CD14-positive monocyte (primary cell): ENCODE measurements at places on chromosomes 3 and 15. TPM values are rescaled to one million over a fixed set of nuclear protein-coding genes. Genes with fewer than 3 reads are reported as not detected.

PCCB gene
- 41.7 TPM for polyA plus RNA-seq

COL7A1 gene
- not detected for polyA plus RNA-seq

ADIPOQ gene
- polyA plus RNA-seq, result not detected

RTP1 gene
- polyA plus RNA-seq, result not detected in 2 replicates

- peaks cover 7% of the 10 kb centered on the region for H3K4me1 ChIP-seq
- H3K4me3 ChIP-seq, result no peak overlapping the region
- H3K27me3 ChIP-seq, result no peaks in the 10 kb centered on the region
- no peak overlapping the region for H3K27ac ChIP-seq
- no peak for DNase-seq
- H3K36me3 ChIP-seq, result peaks cover 23% of the 10 kb centered on the region
These were observed 184.2 kb downstream of the GREM1 start for GRCh38 chr15:32901995-32902394.

DNA sequence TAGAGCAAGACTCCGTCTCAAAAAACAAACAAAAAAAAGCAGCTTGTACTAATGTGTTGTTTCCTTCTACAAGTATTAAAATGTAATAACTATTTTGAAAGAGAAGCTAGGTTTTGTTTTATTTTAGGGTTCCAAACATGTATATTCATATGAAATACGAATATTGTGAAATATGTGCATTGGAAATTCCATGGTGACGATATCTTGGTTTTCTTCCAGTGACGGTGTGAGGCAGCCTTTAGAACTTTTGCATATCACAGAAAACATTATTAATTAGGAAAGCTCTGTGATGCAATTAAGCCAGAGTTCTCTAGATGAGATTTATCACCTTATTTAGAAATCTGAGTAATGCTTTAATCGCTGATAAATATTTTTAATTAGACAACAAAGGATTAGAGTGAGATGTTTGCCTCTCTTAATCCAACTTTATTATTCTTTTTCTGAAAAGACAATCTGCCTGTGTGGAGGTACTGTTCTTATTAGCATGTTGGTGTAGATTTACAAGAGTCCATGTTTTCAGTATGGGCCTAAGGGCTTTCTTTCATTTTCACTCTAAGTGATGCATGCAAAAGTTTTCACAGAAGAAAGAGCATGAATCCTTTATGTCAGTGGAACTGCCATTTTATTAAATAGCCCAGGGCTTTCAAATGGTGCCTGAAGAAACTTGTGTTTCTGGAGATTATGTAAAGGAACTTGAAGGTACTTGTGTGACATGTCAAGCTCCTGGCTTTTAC lies 37.7 kb upstream of the SAMMSON start:
- H3K27ac ChIP-seq, result no peak overlapping the region
- H3K27me3 ChIP-seq, result no peaks in the 10 kb centered on the region
- H3K4me1 ChIP-seq, result no peaks in the 10 kb centered on the region
- no peak overlapping the region for H3K4me3 ChIP-seq
- H3K36me3 ChIP-seq, result peaks cover 64% of the 10 kb centered on the region

- peaks cover 2% of the 10 kb centered on the region for H3K4me1 ChIP-seq
- peaks cover 3% of the 10 kb centered on the region for H3K27me3 ChIP-seq
- H3K4me3 ChIP-seq, result no peak overlapping the region
- DNase-seq, result no peak
- no peak overlapping the region for H3K27ac ChIP-seq
- H3K36me3 ChIP-seq, result no peaks in the 10 kb centered on the region
These were observed 73.9 kb upstream of the CHRNB4 start for GRCh38 chr15:78714890-78715289.

DNA sequence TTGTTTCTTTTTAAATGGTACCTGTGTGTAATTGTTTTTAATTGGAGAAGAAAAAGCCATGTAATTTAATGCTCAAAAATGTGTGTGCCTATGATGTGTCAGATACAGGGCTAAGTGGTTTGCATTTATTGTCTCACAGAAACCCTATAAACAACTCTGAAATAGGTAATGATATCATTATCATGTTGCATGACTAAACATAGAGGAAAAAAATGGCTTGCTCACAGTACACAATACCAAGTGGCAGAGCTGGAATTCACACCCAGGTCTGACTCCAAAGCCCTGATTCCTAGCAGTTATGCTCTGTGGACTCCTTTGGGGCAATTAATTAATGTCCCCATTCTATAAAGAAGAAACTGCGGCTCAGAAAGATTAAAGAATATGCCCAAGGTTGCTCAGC lies 237.4 kb upstream of the TRIM42 start:
- H3K4me3 ChIP-seq, result no peak overlapping the region
- no peaks in the 10 kb centered on the region for H3K27me3 ChIP-seq
- no peaks in the 10 kb centered on the region for H3K36me3 ChIP-seq
- H3K27ac ChIP-seq, result no peak overlapping the region
- DNase-seq, result no peak

DNA sequence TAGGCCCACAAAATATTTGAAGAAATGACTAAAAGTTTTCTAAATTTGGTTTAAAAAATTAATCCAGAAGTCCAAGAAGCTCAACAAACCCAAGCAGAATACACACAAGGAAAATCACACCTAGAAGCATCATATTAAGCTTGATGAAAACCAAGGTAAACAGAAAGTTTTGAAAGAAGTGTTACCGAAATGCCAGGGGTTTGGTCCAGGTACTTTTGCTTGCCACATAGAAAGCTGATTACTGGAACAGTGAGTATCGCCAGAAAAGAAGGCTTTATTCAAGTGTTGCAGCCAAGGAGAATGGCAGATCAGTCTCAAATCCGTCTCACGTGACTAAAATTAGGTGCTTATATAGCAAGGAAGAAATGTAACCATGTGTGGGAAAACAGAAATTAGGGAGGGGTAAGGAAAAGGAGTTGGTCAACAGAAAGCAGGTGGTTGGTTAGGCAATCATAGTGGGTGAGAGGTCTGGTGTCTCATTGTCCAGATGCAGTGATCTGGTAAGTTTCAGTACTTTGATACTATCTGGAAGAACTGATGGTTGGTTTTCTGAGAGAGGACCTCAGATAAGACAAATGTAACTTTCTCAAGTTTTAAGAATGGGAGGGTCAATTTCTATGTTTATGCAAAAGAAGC lies 96.9 kb upstream of the MYRIP start:
- no peak overlapping the region for H3K4me3 ChIP-seq
- no peaks in the 10 kb centered on the region for H3K4me1 ChIP-seq
- no peak overlapping the region for H3K27ac ChIP-seq
- no peaks in the 10 kb centered on the region for H3K27me3 ChIP-seq
- no peaks in the 10 kb centered on the region for H3K36me3 ChIP-seq
- DNase-seq, result no peak

DNA sequence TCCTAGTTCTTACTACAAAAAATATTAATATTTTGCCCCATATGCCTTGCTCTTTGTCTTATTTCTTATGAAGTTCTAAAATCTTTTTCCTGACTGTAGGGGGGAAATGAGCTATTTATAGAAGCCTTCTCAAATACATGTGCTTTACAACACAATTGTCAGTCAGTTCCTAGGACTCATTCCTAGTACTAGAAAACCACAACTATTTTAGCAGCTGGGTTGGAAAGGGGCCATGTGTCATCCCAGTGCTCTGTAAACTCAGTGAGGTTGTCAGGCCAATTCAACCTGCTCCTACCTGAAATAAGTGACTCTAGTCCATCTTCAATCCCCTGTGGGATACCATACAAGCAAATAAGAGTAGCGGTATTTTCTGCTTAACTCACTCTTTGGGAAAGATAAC lies 153.8 kb downstream of the ULK4 start:
- no peak for DNase-seq
- H3K4me1 ChIP-seq, result no peaks in the 10 kb centered on the region
- no peaks in the 10 kb centered on the region for H3K27me3 ChIP-seq
- no peaks in the 10 kb centered on the region for H3K36me3 ChIP-seq
- no peak overlapping the region for H3K27ac ChIP-seq

DNA sequence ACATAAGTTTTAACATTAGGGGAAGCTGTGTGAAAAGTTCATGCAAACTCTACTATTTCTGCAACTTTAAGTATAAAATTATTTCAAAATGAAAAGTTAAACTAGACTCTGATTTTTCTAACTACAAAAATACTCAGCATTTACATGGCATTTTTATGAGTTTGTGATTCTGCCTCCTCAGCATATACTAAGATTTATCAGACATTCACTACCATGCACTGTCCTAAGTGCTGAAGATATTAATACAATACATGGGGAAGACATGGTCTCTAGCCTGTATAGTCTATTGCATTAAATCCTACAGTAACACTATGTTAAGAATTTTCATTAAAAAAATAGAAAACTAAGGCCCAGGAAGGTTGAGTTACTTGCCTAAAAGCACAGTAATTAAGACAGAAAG lies 80.7 kb downstream of the ZNF148 start:
- peaks cover 7% of the 10 kb centered on the region for H3K4me1 ChIP-seq
- no peak for DNase-seq
- no peaks in the 10 kb centered on the region for H3K27me3 ChIP-seq
- H3K36me3 ChIP-seq, result peaks cover 20% of the 10 kb centered on the region

- H3K4me1 ChIP-seq, result no peaks in the 10 kb centered on the region
- no peaks in the 10 kb centered on the region for H3K27me3 ChIP-seq
- H3K27ac ChIP-seq, result no peak overlapping the region
- no peak overlapping the region for H3K4me3 ChIP-seq
- DNase-seq, result no peak
These were observed 96.0 kb upstream of the PPP2R3A start for GRCh38 chr3:135869439-135870105.

DNA sequence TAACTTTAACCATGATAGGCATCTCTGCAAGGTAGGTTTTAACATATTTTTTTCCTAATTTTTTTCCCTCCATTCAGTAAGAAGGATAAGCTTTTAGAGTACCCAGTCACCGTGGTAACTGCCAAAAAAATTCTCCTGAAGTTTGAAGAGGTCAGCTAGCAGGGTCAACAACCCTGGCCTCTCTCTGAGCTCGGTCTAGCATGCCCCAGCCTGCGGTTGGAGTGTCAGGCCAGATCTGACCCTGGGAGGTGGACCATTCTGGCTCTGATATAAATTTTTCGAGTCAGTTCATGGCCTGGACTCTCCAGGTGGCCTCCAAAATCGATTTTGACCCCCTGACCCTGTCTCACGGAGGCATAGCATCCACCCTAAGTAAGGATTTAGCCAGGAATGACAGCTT lies 29.7 kb downstream of the SOX2 start:
- no peaks in the 10 kb centered on the region for H3K36me3 ChIP-seq
- H3K27ac ChIP-seq, result no peak overlapping the region
- no peak overlapping the region for H3K4me3 ChIP-seq

DNA sequence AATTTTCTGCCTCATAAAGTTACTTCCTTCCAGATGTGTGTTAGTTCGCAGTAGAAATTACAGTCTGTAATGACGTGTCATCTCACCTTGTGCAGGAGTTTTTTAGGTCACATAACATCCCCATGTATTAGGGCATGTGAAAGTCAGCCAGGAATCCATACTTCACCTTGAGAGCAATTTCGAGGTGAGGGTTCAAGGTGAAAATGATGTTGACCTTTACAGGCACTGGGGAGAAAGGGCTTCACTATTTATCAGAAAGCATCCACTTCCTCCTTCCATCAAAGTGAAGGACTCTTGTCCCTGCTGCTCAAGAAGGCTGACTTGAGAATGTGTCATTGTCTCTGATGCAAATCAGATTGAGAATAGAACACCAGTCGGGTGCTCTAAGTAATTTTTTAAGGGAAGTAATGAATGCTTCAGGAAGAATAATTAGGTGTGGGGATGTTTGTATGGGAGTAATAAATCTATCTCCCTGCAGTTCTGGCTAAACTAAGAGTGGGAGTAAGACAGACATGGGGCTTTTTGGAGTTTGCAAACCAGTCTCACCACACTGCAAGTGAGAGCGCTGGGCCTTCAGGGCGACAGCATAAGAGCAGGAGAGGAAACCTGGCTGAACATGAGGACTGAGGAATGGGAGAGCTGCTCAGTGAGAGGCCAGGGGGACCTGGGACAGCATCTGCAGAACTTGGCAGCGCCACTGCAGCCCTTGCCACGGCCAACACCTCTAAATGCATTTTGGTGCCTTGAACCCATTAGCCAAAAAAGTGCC lies 85.9 kb upstream of the IL12A start:
- DNase-seq, result peak; percentile 70
- H3K27me3 ChIP-seq, result no peaks in the 10 kb centered on the region
- no peaks in the 10 kb centered on the region for H3K36me3 ChIP-seq
- H3K4me3 ChIP-seq, result no peak overlapping the region
- H3K27ac ChIP-seq, result no peak overlapping the region
- H3K4me1 ChIP-seq, result peaks cover 49% of the 10 kb centered on the region

DNA sequence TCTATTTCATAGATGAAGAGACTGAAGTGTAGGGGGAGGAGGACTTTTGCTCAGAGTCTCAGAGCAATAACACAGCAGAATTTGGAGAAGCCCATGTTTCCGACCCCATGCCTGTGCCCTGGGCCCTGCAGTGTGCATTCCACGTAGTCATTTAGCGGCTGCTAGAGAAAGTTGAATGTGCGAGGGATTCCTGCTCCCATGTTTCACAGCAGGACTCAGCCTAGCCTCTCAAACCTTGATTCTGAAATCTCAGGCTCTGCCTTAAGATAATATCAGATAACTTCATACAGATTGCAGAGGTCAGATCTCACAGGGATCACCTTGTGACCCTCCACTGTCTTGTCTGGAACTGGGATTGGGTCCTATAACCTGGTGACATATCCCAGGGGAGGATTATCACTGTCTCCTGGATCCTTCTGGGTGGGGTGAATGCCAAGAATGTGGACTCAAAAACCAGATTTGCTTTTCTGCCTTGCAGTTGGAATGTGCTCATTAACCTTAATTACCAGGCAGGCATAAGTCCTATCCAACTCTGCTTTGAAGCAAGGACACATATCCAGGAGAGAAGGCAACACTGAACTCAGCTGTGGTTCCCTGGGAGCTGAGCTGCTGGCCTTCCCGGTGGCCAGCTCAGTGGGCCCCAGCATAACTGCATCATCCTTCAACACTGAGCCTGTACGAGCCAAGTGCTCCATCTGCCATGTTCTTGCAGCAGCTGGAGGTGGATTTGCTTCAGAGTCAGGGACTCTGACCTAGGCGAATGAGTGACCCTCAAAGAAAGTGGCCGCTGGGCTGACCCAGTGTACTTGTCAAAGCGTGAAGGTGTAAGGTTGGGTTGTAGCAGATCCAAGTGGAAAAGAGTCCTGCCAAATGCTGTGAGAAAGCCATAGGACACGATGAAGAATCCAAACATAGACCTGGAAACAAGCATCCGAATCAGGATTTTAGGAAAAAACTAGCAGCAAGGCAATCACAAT lies 43.0 kb downstream of the CTXND1 start:
- no peak overlapping the region for H3K4me3 ChIP-seq
- DNase-seq, result no peak
- no peaks in the 10 kb centered on the region for H3K36me3 ChIP-seq
- no peaks in the 10 kb centered on the region for H3K27me3 ChIP-seq

DNA sequence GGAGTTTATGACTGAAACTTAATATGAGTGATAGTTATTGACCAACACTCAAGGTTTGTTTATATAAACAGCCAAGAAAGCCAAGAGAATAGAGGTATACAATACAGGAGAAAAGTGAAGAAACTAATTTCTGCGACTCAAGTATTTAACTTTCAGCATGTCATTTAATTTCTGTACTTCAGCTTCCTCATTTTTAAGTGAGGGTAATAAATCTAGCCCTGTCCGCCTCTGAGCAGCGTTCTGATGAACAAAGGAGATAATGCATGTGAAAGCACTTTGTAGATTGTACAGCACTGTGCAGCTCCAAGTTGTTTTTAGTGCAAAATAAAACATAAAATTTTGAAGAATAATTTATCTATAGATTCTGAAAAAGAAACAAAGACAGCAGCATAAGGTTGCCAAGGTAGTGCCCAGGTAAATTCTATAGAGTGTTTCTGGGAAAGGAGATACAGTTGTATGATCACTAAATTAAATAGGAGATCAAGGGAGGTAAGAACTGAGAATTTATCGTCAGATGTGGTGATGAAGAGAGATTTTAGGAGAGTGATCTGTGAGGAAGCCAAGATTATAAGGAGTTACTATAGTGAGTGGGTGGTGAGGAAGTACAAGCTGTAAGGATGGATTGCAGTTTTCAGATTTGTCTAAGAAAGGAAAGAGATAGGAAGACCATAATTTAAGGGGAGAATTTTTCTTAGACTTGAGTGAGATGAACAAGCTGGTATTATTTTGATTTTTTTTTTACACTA lies 71.3 kb downstream of the RASA2 start:
- no peak for DNase-seq
- H3K27ac ChIP-seq, result no peak overlapping the region
